ENCODE measurements at places on chromosomes 5 and 9.

- no peak for DNase-seq
These were observed 448.5 kb downstream of the MAT2B start for GRCh38 chr5:163953901-163954300.

GRCh38 chr5:69372394-69372793 is 2.8 kb downstream of the RAD17 start:
- DNase-seq = no peak

- DNase-seq = no peak
These were observed 40.5 kb downstream of the SEMA4D start for GRCh38 chr9:89457376-89457855.

DNA sequence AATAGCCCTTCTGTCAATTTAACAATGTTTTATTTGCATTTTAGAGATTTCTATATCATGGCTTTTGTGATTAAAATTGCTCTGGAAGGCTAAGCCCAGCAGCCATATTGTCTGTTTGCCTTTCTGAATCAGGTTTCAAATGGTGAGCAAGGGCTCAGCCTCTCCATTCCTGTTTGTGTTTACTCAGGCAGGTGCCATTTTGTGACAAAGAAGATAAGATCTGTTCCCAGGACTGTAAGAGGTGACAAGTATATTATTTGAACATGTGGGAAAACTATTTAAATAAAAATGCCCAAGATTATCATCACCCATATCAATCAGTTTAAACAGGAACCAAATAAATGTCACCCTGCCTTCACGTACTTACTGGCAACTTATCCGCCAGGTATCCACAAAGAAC is 641.3 kb upstream of the KLF4 start:
- DNase-seq = no peak

GRCh38 chr5:178474562-178475184 is 115.5 kb downstream of the COL23A1 start:
- no peak for DNase-seq

DNA sequence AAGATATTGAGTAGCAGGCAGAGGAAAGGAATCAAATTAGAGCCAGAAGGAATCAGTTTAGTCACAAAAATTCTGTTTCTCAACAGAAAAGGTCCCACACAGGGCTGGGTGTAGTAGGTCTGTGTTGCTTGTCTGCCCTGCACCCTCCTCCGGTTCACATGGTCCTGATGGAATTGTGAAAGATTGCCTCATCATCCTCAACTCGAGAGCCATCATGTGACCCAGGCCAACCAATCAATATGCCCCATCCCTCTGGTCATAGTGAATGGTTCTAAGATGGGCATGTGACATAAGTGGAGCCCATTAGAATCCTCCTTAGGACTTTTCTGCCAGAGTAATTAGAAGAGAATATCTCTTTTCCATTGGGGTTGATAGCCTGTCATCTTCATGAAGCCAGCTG is 56.7 kb upstream of the RAD23B start:
- DNase-seq = no peak

DNA sequence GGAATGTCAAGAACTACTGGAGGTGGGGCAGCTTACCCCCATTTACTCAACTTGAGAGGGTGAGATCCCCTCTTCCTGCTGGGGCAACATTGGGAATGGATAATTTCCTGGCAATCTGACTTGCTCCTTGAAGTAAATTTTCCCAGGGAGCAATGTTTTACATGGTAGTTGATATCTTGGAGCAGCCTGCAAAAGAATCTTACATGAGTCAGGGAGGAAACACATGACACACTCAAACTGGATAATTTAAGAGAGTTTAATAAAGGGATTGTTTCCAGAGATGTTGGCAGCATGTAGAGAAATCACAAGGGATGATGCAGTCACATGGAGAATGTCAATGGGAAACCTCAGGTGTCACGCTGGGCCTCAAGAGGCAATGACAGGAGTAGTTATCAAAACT is 212.5 kb downstream of the GAS1 start:
- DNase-seq = no peak

- no peak for DNase-seq
These were observed 49.6 kb upstream of the SIMC1 start for GRCh38 chr5:176188506-176189193.

- DNase-seq = no peak
These were observed 54.5 kb upstream of the PSD2 start for GRCh38 chr5:139740992-139741672.

DNA sequence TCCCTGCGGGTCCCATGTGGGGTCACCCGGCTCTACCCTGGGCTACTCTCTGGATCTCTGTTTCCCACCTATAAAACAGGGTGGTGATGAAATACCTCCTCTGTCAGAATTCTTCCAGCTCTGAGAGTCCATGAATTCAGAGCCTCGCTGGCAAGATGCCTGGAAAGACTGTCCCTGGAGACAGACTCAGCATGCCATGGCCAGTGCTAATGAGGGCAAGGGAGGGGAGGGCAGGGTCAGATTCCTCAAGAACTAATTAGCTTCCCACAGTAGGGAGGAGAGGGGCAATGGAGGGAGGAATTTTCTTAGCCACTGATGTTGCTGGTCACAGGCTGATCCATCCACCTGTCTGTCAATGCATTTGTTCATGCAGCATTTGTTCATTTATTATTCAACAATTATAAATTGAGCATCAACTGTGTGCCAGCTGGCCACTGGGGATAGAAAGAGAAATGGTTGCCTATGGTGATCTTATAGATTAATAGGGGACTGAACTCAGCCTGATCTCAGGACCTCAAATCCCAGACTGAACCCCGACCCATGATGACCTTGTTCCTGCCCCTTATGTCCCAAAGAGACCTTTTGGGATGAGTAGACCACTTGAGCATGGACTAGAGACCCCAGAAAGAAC is 4.7 kb downstream of the SYNPO start:
- DNase-seq = peak; percentile 25

- no peak for DNase-seq
These were observed 45.0 kb downstream of the PRR16 start for GRCh38 chr5:120509053-120509452.

DNA sequence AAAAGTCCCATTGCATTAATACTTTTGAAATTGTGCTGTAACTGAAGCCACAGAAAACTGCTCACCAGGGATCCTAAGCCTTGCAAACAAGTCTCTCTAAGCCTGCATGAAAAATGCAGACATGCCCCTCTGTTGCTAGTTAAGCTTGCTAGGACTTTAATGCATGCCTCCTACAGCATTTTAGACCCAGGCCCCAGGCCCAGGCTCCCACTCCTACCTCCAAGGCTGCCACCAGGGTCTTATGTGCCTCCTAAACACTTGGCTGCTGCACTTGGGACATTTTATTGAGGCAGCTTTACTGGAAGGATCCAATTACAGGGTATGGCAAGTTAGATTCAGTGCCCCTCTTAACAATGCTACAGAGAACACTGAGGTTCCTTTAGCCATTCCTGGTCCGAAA is 467.3 kb upstream of the CLINT1 start:
- no peak for DNase-seq

DNA sequence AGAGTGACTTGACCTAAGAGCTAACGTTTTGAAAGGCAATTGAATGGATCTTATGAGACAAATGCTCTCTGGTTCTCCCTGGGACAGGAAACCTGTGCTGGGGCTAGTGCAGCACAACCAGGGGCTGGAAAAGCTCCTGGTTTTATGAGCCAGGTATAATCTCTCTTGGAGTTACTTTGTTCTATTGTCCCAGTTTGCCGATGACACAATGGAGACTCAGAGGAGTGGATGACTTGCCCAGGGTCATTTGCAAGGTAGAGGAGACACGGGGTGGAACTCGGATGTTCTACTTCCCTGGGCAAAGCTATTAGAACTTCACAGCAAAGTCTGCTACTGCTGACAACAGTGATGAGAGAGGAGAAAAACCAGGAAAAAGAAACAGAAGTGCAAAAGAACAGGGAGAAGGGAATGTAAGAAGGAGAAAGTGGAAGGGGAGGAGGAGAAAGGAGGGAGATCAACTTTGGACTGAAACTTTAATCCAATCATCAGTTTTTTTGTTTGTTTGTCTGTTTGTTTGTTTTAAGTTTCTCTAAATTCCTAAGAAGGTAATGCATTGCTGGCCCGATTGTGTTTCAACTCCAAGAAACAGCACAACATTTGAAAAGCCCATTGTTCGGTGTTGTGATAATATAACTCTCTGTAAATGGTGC is 7.4 kb upstream of the GSN start:
- DNase-seq = no peak

- DNase-seq = no peak
These were observed 17.0 kb upstream of the FIBCD1 start for GRCh38 chr9:130955947-130956621.

All from C1 segment of cervical spinal cord (tissue), 14 donors.